ENCODE measurements at places on chromosomes 7 and 10.
A peak's percentile ranks its signal among the peaks of the same experiment; 100 is the strongest.

- peak; percentile 58 for DNase-seq
Measured at GRCh38 chr10:11685787-11686218, 56.4 kb upstream of the ECHDC3 start.

GRCh38 chr10:95355301-95355700 is 64.5 kb upstream of the PDLIM1 start:
- DNase-seq = no peak

GRCh38 chr7:143300959-143301935 is 13.1 kb downstream of the CASP2 start:
- no peak for DNase-seq

- DNase-seq = no peak
Measured at GRCh38 chr10:124918906-124919305, 23.0 kb upstream of the ZRANB1 start.

- no peak for DNase-seq
Measured at GRCh38 chr7:120033114-120033513, 239.9 kb upstream of the KCND2 start.

GRCh38 chr7:154906736-154907355 is 96.1 kb downstream of the PAXIP1 start:
- DNase-seq = no peak

DNA sequence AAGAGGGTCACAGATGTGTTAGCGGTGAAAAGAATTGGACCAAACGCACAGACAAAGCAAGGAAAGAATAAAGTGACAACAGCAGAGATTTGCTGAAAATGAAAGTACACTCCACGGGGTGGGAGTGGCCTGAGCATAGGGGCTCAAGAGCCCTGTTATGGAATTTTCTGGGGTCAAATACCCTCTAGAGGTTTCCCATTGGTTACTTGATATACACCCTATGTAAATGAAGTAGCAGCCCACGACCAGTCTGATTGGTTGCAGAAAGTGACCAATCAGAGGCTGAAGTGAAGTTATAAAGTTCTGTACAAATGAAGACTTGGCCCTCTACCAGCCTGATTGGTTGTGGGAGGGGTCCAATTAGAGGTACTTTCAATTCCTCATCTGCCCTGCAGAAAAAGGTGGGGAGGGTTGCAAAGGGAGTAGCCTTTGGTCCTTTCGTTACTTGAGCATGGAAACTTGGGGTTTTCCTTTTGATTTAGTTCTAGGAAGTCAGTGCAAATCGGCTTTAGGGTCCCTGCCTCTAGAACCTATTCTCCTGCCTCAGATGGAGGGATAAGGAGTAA is 125.6 kb upstream of the PRPS1L1 start:
- no peak for DNase-seq

DNA sequence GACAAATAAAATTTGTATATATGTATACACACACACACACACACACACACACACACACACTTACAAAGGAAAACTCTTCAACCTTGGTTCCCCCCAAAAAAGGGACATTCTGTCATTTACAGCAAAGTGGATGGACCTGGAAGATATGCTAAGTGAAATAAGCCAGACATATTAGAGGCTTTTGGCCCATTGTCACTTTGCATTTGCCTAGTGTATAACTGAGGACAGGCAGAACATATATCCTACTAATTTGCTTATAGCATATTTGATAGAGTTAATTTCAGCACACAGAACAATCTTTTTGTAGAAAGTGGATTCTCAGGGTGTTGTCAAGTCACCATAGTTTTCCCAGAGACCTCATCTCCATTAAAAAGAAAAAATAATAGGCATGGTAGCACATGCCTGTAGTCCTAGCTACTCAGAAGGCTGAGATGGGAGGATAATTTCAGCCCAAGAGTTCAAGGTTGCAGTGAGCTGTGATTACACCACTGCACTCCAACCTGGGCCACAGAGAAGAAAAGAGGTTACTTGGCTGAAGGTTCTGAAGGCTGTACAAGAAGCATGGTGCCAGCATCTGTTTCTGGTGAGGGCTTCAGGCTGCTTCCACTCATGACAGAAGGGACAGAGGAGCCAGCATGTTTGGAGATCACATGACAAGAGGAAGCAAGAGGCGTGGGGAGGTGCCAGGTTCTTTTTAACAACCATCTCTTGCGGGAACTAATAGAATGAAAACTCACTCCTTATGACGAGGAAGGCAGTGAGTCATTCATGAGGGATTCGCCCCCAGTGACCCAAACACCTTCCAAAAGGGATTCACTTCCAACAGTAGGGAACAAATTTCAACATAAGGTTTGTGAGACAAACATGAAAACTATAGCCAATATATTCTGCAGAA is 135.6 kb downstream of the TMEM168 start:
- DNase-seq = no peak

DNA sequence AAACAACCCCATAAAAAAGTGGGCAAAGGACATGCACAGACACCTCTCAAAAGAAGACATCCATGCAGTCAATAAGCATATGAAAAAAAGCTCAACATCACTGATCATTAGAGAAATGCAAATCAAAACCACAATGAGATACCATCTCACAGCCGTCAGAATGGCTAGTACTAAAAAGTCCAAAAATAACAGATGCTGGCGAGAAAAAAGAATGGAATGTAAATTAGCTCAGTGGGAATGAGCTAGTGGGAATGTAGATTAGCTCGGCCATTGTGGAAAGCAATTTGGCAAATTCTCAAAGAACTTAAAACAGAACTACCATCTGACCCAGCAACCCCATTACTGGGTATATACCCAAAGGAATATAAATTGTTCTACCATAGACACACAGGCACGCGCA is 287.0 kb downstream of the WDR37 start:
- DNase-seq = no peak

DNA sequence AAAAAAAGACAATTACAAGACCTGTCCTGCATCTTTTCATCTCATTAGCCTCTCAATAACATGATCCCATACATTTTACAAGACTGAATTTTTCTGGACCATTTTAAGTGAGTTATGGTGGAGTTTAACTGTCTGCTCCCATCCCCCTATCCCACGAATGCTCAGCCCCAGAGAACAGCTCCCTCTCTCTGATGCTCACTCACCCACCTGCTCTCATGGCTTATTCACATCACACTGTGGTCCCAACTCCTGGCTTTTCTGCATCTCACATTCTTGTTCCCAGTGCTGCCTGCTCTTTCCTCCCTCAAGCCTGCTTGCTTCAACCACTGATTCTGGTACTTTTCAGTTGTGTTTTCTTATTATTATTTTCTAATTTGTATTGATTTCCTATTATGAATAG is 20.4 kb upstream of the CCSER2 start:
- DNase-seq = no peak

DNA sequence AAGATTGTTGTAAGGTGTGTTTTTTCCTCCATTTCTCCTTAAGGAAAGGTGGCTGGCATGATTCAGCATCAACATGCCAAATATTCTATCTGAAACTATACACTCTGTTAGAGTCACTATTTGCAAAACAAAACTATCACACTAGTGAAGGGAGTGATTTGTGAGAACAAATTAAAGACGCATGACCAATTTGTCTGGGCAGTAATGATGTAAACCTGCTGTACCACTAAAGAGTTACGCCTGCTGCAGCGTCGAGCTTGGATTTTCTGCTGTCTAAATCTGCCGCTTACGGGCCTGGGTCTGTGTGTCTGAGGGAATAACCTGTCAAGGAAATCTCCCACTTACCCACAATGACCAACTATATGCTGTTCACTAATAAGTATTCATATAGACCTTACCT is 648.3 kb downstream of the PARD3 start:
- no peak for DNase-seq

- no peak for DNase-seq
Measured at GRCh38 chr7:129665013-129665401, 53.5 kb downstream of the NRF1 start.

GRCh38 chr10:104233817-104234216 is 1.7 kb upstream of the CFAP43 start:
- no peak for DNase-seq

DNA sequence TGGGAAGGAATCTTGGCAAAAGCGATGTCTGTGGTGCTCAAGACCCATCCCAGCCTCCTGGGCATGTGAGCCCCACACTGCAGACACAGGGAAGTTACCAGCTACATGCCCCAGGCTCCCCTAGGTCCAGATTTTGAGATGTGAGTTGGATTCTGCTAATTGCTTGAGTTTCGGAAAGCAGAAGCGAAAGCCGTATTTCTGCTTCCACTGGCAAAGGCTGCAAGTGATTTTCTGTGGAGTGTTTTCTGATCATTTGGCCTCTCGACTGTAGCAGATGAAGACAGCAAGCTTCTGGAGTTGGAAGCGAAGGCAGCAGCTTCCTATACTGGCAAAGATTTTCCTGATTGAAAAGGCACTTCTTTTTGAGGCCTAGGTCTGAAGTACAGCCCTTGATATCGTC is 29.6 kb downstream of the ANKRD16 start:
- no peak for DNase-seq

DNA sequence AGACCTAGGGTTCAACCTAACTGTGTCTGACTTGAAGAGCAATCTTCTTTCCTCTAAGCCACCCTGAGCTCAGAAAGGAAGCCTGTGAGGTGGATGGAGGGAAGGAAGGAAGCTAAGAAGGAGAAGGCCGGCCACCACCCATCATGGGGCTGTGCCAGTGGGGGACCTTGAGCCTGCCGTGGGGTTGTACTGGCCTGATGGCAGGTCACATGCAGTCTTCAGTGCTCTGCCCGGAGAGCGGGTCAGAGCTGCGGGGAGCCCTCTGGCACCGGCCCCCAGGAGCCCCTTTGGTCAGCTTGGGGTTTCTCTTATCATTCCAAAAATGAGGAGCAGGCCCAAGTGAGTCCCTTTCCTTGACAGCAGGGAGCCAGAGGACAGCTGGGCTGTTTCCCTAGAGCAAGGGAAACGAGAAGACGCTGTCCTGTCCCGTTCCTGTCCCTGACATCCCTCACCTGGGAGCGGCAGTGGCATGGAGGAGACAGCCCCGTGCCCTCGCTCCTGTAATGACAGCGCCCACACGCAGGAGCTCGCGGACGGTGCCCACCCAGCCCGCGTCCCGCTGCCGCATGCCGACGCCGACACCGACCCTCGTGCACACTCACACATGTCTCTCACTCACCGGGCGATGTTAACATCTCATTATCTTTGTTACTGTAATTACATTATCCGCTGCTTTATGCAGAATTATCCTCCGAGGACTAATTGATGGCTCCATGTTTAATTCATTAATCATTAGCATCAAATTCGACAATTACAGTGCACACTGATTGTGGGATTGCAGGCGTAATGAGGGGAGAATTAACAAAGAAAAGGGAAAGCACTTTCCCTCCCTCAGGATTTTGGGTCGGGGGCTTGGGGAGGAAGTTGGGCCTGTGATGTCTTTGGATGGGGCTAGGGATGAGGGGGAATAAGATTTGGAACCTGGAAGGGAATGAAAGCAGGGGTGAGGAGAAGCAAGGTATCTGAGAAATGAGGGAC is 31.3 kb downstream of the GBX1 start:
- no peak for DNase-seq

GRCh38 chr10:11170993-11171851 is 153.6 kb downstream of the CELF2 start:
- DNase-seq = no peak

- DNase-seq = peak; percentile 36
Measured at GRCh38 chr7:16223963-16224707, 197.2 kb downstream of the CRPPA start.

DNA sequence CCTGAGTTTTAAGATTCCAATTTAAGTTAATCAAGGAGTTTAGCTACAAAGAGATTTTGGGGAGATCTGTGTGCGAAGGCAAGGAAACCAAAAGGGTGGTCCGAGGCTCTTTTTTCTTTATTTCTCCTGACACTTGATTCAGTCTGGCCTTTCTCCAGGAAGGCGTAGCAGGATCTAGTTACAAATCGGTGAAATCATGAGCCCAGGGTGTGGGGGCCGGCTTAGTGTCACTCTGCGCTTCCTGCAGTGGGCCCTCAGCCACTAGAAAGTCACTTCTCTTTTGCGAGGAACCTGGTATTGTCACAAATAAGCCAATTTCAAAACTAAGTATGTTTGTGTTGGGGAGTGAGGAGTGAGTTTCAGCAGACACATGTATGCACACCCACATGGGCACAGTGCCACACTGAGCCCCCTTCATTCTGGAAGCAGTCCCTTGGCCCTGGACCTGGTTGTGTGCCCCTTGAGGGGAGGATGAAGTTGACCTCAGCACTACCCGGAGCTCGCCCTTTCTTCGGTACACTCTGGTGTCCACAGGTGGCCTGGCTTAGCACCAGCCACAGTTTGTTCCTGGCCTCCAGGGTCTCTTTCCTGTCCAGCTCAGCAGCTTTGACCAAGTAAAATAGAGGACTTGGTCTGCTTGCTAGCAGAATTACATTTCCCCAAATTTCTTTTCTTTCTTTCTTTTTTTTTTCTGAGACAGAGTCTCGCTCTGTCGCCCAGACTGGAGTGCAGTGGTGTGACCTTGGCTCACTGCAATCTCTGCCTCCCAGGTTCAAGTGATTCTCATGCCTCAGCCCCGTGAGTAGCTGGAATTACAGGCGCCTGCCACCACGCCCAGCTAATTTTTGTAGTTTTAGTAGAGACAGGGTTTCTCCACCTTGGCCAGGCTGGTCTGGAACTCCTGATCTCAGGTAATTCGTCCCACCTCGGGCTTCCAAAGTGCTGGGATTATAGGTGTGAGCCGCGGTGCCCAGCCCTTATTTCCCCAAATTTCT is 84.0 kb upstream of the BTBD16 start:
- DNase-seq = no peak

DNA sequence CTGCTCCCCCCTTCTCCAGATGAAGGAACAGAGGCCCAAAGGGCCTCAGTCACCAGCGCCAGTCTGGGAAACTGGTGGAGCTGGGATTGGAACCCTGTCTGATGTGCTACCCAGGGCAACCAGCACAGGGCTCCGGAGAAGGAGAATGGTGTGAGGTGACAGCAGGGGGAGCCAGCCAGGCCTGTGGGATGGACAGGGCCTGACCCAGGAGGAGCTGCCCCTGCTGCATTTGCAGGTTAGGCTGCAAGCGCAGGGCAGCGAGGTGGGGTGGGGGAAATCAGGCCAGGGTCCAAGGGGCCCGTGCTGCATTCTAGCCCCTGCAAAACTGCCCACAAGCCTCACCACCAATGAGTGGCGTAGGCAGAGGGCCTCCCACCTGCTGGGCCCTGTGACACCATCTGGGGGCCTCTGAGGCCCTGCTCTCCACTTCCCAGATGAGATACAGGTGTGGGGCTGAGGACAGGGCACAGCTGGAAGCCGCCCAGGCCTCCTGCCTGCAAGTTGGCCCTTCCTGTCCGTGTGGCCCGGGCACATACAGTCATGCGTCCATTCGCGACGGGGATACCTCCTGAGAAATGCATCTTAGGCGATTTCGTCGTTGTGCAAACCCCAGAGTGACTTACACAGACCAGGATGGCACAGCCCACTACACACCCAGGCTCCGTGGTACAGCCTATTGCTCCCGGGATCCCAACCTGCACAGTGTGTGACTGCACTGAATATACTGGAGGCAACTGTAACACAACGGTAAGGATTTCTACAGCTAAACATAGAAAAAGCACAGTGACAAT is 45.3 kb downstream of the RASGEF1A start:
- DNase-seq = no peak

DNA sequence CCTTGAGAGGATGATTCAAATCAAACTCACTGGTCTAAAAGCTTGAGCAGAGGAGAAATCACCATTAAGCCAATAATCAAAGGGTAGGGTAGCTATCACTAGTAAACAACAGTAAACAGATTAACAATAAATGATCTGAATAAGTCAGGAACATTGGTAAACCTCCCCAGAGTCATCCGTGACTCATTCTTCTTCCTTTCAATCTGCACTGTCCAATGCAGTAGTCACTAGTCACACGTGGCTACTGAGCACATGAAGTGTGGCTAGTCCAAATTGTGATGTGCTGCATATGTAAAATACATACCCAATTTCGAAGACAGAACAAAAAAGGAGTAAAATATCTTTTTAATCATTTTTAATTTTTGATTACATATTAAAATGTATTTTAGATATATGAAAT is 64.0 kb downstream of the ERCC6 start:
- no peak for DNase-seq

GRCh38 chr7:24821045-24821753 is 63.9 kb upstream of the GSDME start:
- peak; percentile 85 for DNase-seq

Measured in central memory CD4-positive, alpha-beta T cell (primary cell).